H9 (cell line): ENCODE measurements at places on chromosomes 16 and 17. TPM values are rescaled to one million over a fixed set of nuclear protein-coding genes. Genes with fewer than 3 reads are reported as not detected.

ORAI3 gene
- 6.1 and 6.9 TPM in 2 replicates for total RNA-seq

HCRT gene
- not detected in 2 replicates for total RNA-seq

DNA sequence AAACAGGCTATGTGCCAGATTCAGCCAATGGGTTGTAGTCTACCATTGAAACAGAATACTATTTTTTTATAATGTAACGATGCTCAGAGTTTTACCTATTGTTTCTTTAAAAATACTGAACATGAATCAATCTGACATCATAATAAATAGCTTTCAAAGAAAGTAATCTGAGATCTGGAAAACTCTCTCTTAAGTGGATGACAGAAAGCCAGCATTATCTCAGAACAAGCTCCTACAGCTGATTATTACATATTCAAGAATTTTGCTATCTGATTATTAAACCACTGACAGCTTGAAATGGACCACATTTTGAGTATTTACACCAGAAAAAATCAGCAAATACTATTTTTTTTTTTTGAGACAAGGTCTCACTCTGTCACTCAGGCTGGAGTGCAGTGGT, 484.2 kb upstream of the SOX9 start:
- DNase-seq, result no peak

GRCh38 chr17:70691150-70691549, 521.8 kb downstream of the KCNJ2 start:
- no peak for DNase-seq

DNA sequence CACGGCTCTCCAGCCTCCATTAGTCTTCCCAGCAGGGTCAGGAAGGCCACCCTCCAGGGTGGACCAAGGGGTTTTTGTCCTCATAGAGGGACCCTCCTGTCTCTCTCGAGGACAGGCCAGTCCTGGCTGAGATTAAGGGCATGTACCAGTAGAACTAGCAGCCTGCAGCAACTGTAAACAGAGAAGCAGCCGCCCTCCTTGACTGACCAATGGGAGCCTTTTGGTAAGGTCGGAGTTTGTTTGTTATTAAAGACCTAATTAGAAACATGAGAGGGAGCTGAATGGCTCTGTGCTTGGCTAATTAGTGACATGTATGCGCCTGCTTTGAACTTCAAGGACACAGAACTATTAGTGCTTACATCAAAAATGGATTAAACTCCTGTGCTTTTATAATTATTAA, 80.0 kb downstream of the CCDC182 start:
- DNase-seq, result peak; percentile 59

DNA sequence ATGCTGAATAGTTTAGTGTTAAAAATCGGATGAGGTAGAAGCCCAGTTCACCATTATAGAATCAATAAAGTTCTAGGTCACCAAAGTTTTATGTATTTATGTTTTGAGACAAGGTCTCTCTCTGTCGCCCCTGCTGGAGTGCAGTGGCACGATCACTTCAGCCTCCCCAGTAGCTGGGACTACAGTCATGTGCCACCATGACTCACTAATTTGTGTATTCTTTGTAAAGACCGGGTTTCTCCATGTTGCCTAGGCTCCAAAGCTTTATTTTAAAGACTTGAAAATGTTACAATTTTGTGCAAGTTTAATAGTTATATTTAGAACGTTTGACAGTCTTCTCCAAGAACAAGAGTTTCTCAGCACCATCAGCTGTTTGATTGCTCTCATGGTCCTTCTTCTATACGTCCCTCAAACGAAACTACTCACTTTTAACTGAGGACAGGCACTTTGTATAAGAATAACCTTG, 32.1 kb downstream of the NDE1 start:
- DNase-seq, result peak; percentile 55
